Heart left ventricle (tissue), 16 donors: ENCODE measurements at places on chromosomes 1 and 21. TPM values are rescaled to one million over a fixed set of nuclear protein-coding genes. Genes with fewer than 3 reads are reported as not detected.

GRCh38 chr1:70090141-70090540 is 115.2 kb downstream of the LRRC40 start:
- no peak for DNase-seq

GRCh38 chr1:52862666-52863458 is 20.3 kb downstream of the ZYG11A start:
- DNase-seq = no peak

DNA sequence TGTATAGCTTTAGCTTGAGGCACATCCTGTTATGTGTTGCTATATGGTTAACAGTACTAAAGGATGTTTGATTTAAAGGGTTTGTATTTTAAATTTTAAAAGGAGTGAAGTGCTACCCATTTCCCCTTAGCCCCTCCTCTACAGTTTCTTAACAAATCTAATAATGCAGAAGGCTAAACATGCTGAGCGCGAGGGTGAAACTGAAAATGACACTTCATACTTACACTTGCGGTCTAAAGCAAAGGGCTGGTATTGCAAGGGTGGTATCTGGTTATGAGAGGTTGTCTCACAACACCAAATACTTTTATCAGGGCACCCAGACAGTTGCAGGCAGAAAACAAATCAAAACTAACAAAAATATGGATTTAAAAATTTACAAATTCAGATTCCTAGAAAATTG is 172.3 kb downstream of the SIPA1L2 start:
- DNase-seq = no peak

GRCh38 chr1:22418933-22419382 is 32.7 kb upstream of the ZBTB40 start:
- no peak for DNase-seq

- no peak for DNase-seq
Measured at GRCh38 chr1:224864006-224864405, 65.5 kb upstream of the DNAH14 start.

- peak; percentile 89 for DNase-seq
Measured at GRCh38 chr1:201737352-201738060, 91.5 kb upstream of the IPO9 start.

DNA sequence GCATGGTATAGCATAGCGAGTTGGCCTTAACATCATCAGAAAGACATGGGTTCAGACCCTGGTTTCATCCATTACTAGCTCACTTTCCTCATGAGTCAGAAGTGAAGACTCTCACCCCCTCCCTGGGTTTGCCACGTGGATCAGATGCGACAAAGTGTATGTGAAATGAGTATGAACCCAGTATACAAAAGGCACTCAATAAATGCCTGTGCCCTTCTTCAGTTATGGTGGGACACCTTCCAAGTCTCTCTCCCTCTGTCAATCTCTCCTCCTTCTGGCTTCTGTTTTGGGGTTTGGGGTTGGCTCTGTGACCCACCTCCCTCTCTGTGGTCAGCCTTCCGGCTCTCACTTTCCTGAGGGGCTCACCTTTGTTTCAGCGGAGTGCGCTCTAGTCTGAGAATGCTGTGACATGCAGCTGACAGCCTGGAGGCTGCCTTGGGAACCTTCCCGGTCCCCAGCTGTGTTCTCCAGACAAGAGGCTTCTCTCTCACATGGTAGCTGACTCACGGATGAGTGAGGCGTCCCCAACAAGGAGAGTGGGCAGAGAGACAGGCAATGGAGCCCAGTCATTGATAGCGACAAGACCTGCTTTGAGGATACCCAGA is 155.0 kb upstream of the EDN2 start:
- DNase-seq = peak; percentile 67

The FNDC5 gene
- 75.3 TPM for polyA plus RNA-seq

The CACNA1S gene
- not detected for polyA plus RNA-seq

The PYHIN1 gene
- 0.07 TPM for polyA plus RNA-seq
